Panc1 (cell line): ENCODE measurements at places on chromosomes 7 and 10. TPM values are rescaled to one million over a fixed set of nuclear protein-coding genes. Genes with fewer than 3 reads are reported as not detected.

DNA sequence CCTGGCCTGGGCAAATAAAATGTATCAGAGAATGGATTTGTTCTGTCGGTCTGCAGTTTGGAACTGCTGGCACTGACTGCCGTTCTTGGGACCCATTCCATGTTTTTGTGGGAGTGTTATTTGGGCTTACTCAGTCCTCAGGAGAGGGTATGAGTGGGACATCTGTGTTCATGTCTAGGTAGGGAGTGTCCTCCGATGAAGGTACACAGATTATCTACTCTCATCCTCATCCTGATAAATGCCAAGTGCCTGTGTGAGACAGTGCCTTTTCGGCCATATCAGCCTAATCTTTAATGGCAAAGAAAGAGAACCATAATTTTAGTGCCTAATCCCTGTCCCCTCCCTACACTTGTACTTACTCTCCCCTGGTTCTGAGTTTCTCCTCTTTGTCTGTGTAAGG lies 409.4 kb downstream of the REEP3 start:
- no peak for DNase-seq
- no peak overlapping the region for H3K27ac ChIP-seq
- no peak overlapping the region for H3K4me3 ChIP-seq

DNA sequence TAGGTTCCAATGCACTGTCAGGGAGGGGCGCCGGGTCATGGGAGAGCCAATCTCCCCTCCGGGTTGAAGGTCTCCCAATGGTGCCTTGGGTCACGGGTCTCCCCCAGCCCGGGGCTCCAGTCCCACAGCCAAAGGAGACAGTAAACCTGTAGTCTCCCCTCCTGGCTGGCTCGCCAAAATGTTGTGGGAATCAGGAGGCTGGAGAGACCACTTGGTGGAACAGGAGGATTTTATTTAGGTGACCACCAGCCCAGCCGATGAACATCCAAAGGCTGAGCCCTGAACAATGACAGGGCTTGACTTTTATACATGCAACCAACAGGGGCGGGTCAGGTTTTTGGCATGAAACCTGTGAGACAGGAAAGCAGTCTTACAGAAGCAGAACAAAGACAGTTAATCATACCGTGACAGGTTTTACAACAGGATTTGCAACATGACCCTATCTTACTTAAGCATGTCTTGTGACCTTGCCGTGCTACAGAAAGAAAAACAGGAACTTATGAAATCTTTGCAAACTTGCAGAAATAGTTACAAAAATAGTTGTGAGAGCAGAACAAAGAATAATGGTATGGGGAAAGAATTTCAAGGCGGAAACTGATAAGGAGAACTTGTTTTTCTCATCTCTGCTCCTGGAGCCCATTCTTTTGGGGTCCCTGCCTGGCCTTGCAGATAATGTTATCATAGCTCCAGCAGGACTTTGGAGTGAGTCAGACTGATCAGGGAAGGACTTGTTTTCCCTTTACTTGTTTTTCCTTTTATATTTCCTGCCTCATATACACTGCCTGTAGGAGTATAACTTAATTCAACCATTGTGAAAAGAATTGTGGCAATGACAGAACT lies 7.1 kb downstream of the ERV3-1 start:
- H3K4me1 ChIP-seq: no peaks in the 10 kb centered on the region
- no peak for DNase-seq
- no peak overlapping the region for H3K27ac ChIP-seq
- no peaks in the 10 kb centered on the region for H3K27me3 ChIP-seq
- no peaks in the 10 kb centered on the region for H3K36me3 ChIP-seq
- H3K4me3 ChIP-seq: no peak overlapping the region

DNA sequence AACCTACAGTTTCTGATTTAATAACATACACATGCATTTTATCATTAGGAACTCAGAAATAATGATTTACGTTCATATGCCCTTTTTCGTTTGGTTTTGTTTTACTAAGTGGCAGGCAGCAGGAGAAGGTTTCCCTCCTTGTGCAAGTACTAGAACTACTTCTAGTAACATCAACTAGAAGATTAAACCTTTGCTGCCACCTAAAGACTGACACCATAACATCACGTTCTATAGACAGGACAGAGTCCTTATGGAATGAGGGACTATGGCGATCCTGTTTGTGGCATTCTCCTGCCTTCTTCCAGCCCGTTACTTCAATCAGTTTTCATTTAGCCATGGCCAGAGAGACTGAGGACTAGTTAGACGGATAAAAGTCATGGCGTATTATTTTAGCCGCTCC lies 53.2 kb downstream of the GAD2 start:
- no peak overlapping the region for H3K27ac ChIP-seq
- DNase-seq: peak; percentile 13
- H3K27me3 ChIP-seq: no peaks in the 10 kb centered on the region
- no peak overlapping the region for H3K4me3 ChIP-seq

DNA sequence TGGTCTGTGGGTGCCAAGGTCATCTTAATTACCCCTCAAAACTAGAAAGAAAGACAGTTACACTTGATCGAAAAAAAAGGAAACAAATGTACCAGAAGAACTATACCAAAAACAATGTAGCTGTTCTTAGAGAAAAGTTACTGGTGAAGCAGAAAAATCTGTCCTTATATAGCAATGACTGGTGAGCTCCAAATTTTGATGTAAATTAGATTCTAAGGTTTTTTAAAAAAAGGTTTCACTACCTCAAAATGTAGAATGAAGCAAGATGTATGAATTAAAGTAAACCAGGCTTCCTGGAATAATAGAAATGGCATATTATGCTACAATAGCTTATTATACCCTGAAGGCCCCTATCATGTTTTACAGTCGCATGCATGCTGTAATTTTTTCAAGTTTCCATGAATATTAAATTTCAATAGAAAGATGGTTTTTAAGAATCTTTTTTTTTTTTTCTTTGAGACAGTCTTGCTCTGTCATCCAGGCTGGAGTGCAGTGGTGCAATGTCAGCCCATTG lies 28.4 kb upstream of the FKBP9 start:
- no peak overlapping the region for H3K27ac ChIP-seq
- H3K27me3 ChIP-seq: no peaks in the 10 kb centered on the region
- no peaks in the 10 kb centered on the region for H3K4me1 ChIP-seq
- no peak overlapping the region for H3K4me3 ChIP-seq
- no peak for DNase-seq

GRCh38 chr10:75773231-75773780 lies 341.9 kb downstream of the LRMDA start:
- DNase-seq: no peak
- no peaks in the 10 kb centered on the region; the same call in 1 of the 2 replicates for H3K27me3 ChIP-seq
- no peaks in the 10 kb centered on the region for H3K36me3 ChIP-seq

- H3K27me3 ChIP-seq: no peaks in the 10 kb centered on the region
- H3K4me1 ChIP-seq: peaks cover 7% of the 10 kb centered on the region; the same call in 1 of the 2 replicates
- H3K27ac ChIP-seq: peak overlapping the region; percentile 30; the same call in 1 of the 2 replicates
- H3K36me3 ChIP-seq: no peaks in the 10 kb centered on the region
- H3K4me3 ChIP-seq: no peak overlapping the region
These were observed 46.3 kb downstream of the PKD1L1 start for GRCh38 chr7:47902013-47902412.

DNA sequence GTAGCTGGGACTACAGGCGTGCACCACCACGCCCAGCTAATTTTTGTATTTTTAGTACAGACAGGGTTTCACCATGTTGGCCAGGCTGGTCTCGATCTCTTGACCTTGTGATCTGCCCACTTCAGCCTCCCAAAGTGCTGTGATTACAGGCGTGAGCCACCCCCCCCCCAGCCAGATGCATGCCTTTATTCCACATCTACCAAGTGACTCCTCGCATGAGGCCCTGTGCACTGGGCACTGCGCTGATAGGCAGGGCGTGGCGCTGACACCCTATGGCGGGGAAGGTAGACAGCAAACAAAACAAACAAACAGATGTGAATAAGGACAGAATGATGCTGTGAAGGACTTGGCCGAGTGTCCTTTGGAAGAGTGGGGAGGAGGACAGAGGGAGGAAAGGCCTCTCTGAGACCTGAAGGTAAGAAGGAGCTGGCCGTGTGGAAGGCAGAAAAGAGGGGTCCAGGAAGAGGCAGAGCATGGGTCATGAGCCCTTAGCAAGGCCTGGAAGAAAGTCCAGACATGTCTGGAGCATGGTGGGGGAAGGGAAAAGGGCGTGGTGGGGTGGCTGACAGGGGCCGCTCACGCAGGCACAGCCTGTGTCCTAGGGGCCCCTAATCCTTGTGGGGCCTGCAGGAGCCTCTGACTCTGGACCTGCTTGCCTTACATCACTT lies 47.5 kb upstream of the CACUL1 start:
- H3K36me3 ChIP-seq: no peaks in the 10 kb centered on the region
- H3K4me3 ChIP-seq: no peak overlapping the region
- H3K27me3 ChIP-seq: 0 out of 2 replicates have a peak, but pooled peaks cover 2% of the 10 kb centered on the region
- H3K4me1 ChIP-seq: peaks cover 3% of the 10 kb centered on the region; the same call in 1 of the 2 replicates
- no peak overlapping the region for H3K27ac ChIP-seq

DNA sequence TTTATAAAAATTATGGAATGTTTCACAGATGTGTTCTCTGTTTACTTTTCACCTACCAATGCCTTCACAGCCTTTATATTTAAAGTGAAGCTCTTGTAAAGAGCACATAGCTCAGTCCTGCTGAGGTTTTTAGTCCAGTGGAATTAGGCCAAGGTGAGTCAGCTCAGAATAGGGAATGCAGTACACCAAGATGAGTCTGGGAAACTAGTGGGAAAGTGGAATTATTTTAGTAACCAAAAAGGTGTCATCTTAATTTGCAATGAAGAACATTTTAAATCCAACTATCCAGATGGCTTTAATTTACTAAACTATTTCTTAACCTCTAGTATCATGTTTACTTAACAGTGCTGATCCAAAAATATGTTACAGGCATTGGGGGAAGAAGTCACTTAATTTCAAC lies 236.3 kb upstream of the CTBP2 start:
- no peaks in the 10 kb centered on the region for H3K36me3 ChIP-seq
- peaks cover 14% of the 10 kb centered on the region; the same call in 1 of the 2 replicates for H3K27me3 ChIP-seq
- H3K27ac ChIP-seq: no peak overlapping the region

DNA sequence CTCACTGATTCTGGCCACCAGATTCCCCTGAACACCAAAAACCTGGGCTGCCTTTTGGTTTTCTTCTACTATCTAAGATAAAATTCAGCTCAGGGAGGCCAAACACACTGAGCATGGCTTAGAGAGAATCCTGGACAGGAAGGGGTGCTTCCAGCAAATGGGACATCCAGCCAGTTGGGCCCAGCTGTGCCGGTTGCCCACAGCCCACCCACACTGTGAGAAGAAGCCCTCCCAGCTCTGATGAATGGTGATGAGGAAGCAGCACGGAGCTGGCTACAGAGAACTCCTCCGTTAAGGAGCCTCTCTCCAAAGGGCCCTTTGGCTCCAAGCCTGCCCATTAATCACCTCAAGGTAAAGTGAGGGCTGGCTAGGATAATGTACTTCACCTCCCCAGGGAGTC lies 15.9 kb downstream of the LRRC18 start:
- H3K36me3 ChIP-seq: no peaks in the 10 kb centered on the region
- no peaks in the 10 kb centered on the region for H3K4me1 ChIP-seq
- DNase-seq: no peak
- H3K4me3 ChIP-seq: no peak overlapping the region
- H3K27me3 ChIP-seq: peaks cover 18% of the 10 kb centered on the region
- no peak overlapping the region for H3K27ac ChIP-seq

GRCh38 chr7:27602766-27603165 lies 59.9 kb downstream of the HIBADH start:
- H3K27ac ChIP-seq: peak overlapping the region; percentile 20; the same call in 1 of the 2 replicates
- H3K4me3 ChIP-seq: no peak overlapping the region
- no peaks in the 10 kb centered on the region for H3K27me3 ChIP-seq
- H3K4me1 ChIP-seq: peaks cover 37% of the 10 kb centered on the region
- no peaks in the 10 kb centered on the region for H3K36me3 ChIP-seq

- no peak overlapping the region for H3K27ac ChIP-seq
- DNase-seq: no peak
- H3K4me1 ChIP-seq: peaks cover 4% of the 10 kb centered on the region; the same call in 1 of the 2 replicates
- no peaks in the 10 kb centered on the region for H3K27me3 ChIP-seq
These were observed 15.4 kb downstream of the GLUD1 start for GRCh38 chr10:87079106-87079836.

DNA sequence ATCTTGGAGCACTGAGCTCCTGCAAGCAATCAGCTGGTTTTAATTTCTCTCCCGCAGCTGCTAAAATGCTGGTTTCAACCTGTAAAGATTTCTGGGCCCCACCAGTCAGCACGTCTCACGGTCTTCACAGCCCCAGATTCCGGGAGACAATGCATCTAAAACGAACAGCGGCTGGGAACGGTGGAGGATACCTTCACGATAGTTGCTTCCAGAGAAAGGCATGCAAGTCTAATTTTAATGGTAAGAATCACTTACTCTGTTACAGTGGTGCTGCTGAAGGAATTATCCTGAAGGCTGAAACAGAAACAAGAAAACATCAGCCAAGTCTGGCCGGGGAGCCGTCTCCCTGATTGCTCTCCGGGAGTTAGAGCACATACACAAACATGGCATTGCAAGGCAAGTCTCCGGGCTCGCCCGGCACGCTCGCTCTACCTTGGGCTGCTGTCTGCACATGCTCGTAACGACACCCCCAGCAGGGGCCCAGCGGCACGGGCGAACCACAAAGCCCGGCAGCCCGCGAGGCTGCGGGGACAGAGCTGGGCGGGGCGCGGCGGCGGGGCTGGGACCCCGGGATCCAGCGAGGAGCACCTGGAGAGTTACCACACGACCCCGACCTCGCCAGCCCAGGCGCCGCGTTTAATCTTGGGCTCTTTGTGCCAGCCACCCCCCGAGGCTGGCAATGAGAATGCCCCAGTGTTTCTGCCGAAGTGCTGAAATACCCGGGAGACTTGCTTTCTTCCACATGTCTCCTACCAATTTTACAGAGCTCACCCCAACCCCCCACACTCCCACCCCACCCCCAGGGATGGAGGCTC lies at the start of gene FAM13C:
Gene FAM13C, minus strand, starts transcription at position 406 of the 815 bp plus-strand sequence. Its CDS starts 89 bp downstream, at position 317.
- peaks cover 2% of the 10 kb centered on the region; the same call in 1 of the 2 replicates for H3K4me1 ChIP-seq
- H3K4me3 ChIP-seq: peak within 1 kb of the TSS; percentile 46
- H3K27ac ChIP-seq: no peak within 1 kb of the TSS
- DNase-seq: no peak
- H3K36me3 ChIP-seq: no peaks in the 10 kb centered on the region

DNA sequence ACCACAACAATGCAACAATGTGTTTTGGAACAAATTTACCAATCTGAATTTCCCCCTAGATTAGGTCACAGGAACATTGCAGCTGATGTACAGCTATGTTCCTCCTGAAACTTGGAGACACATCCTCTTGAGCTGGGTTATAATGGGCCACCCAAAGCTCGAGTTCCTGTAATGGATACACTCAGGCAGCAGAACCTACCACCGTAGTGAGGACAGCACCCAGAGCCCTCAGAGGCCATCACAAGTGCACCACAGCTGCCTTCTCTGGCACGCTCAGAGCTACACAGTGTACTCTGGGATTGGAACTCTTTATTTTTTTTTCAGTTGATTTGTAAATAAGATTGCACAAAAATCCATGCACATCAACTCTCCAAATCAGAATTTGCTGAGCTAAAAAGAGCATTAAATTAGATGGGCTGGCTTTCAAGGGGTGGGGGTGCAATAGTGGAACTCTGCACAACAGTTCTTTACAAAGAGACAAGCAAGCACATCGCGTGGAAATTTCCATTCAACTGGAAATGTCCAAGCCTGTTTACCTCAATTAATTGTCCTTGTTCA lies 56.7 kb downstream of the EGFR start:
- H3K27me3 ChIP-seq: no peaks in the 10 kb centered on the region
- H3K27ac ChIP-seq: peak overlapping the region; percentile 100
- no peak for DNase-seq
- peaks cover 97% of the 10 kb centered on the region for H3K4me1 ChIP-seq
- no peaks in the 10 kb centered on the region for H3K36me3 ChIP-seq

GRCh38 chr10:121702351-121703320 lies 104.4 kb upstream of the FGFR2 start:
- no peak for DNase-seq
- H3K36me3 ChIP-seq: no peaks in the 10 kb centered on the region
- no peaks in the 10 kb centered on the region for H3K4me1 ChIP-seq
- H3K27me3 ChIP-seq: no peaks in the 10 kb centered on the region

Gene KEL
- total RNA-seq: 0.44 TPM

Gene KLLN
- total RNA-seq: 1.3 TPM

Gene PHKG1
- total RNA-seq: 0.67 TPM
